Osteoblast (primary cell): ENCODE measurements at places on chromosomes 3 and 15. TPM values are rescaled to one million over a fixed set of nuclear protein-coding genes. Genes with fewer than 3 reads are reported as not detected.

DNA sequence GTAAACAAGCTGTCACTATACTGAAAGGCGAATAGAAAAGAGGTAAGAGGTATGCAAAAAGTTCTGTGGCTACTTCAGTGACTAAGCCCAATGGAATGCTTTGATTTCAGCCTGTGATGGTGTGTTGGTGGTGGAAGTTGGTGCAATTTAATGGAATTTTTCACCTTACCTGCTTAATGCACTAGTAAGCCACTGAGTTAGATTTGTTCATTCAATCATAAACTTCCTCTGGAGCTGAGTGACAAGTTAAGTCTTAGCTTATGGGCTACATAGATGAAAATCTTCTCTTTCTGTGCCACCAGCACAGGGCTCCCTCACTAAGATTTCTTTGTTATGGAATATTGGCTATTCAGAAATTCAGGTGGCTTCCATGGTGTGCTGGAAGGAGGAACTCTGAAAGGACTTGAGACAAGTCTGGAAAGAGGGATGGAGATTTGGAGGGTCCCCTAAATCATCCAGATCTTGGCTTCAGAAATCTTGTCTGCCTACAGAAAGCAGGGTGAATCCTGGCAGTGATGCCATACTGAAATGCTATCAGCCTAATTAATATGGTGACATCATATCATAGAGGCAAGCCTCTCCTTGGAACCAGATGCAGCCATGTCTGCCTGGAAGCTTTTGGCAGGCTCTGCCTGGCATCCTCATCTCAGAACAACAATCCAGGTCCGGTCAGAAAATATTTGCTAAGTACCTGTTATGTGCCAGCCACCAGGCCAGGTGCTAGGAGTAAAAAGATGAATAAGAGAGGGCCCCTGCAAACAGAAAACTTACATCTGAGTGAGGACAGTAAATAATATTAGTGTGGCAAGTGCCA is 8.1 kb upstream of the GAP43 start:
- H3K27ac ChIP-seq, result no peak overlapping the region
- no peak for DNase-seq
- H3K36me3 ChIP-seq, result no peaks in the 10 kb centered on the region
- no peaks in the 10 kb centered on the region for H3K4me1 ChIP-seq

DNA sequence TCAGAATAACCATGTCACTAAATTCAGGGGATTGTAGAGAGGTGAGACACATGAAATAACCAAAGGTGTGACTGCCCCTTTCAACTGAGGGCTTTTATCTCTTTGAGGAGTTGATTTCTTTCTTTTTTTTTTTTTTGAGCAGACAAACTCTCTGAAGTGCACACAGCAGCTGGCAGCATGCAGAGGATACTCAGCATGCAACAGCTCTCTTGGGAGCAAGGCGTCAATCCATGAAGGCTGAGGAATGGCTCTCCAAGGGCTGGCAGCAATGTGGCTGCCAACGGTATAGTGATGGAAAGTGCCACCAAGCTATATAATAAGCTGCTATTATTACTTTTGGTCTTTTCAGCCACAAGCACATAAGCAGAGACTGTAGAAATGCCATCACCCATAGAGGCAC is 226.7 kb upstream of the FEZF2 start:
- no peak overlapping the region for H3K27ac ChIP-seq
- H3K4me3 ChIP-seq, result no peak overlapping the region
- no peak for DNase-seq

- no peak overlapping the region for H3K4me3 ChIP-seq
- no peak for DNase-seq
- no peaks in the 10 kb centered on the region for H3K27me3 ChIP-seq
- H3K36me3 ChIP-seq, result no peaks in the 10 kb centered on the region
Measured at GRCh38 chr3:188339410-188340295, 185.7 kb downstream of the LPP start.

- no peaks in the 10 kb centered on the region for H3K27me3 ChIP-seq
- peak overlapping the region; percentile 32 for H3K27ac ChIP-seq
- H3K4me1 ChIP-seq, result peaks cover 19% of the 10 kb centered on the region
- H3K4me3 ChIP-seq, result no peak overlapping the region
Measured at GRCh38 chr3:43747641-43748040, 56.9 kb downstream of the ABHD5 start.

Gene FETUB
- total RNA-seq, result not detected in 2 replicates

DNA sequence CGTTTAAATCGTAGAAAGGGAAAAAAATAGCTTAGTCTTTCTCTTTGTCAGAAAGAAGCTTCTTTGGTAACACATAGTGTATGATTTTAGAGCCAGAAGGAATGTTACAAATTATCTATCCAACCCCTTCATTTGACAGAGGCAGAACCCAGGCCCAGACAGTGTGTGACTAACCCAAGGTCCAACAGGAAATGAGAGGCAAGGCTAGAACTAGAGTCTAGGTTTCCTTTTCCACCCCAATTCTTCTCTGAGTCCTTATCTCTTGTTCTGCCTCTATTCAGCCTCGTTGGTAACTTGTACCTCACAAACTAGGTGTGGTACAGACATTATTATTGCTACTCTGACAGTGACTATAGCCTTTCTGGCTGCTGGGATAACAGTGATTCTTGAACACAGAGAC is 39.3 kb downstream of the QTRT2 start:
- no peak for DNase-seq
- no peak overlapping the region for H3K4me3 ChIP-seq
- H3K36me3 ChIP-seq, result no peaks in the 10 kb centered on the region
- H3K27me3 ChIP-seq, result no peaks in the 10 kb centered on the region
- H3K4me1 ChIP-seq, result peaks cover 6% of the 10 kb centered on the region

- peak; percentile 67 for DNase-seq
- no peaks in the 10 kb centered on the region for H3K27me3 ChIP-seq
- H3K36me3 ChIP-seq, result no peaks in the 10 kb centered on the region
- peaks cover 27% of the 10 kb centered on the region for H3K4me1 ChIP-seq
- peak overlapping the region; percentile 91 for H3K27ac ChIP-seq
- peak overlapping the region; percentile 35 for H3K4me3 ChIP-seq
Measured at GRCh38 chr3:146308682-146309081, 57.8 kb upstream of the PLSCR4 start.

- no peaks in the 10 kb centered on the region for H3K27me3 ChIP-seq
- no peaks in the 10 kb centered on the region for H3K36me3 ChIP-seq
- peaks cover 3% of the 10 kb centered on the region for H3K4me1 ChIP-seq
- no peak overlapping the region for H3K27ac ChIP-seq
Measured at GRCh38 chr3:115232167-115232566, 85.1 kb upstream of the ZBTB20 start.

DNA sequence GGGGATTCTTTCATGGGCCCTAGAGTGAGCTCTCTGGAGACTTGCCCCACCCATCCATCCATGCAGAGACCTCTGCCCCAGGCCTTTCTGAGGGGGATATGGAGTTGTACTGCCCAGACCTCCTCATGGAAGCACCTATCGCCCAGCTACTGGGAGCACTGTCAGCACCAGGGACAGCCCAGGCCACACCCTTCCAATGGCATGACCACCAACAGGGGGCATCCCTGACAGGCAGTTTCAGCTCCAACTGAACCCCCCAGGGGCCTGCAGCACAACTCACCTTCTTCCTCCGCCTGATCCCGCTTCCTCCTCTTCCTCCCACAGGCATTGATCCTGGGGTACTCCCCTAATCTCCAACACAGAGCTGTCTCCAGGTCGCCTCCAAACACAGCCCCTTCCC is 21.8 kb downstream of the MRPS11 start:
- H3K27me3 ChIP-seq, result no peaks in the 10 kb centered on the region
- no peaks in the 10 kb centered on the region for H3K36me3 ChIP-seq
- H3K27ac ChIP-seq, result no peak overlapping the region
- H3K4me3 ChIP-seq, result no peak overlapping the region
- peaks cover 8% of the 10 kb centered on the region for H3K4me1 ChIP-seq
- DNase-seq, result no peak

Gene EFCC1
- not detected in 2 replicates for total RNA-seq

Gene GPR87
- not detected in 2 replicates for total RNA-seq

DNA sequence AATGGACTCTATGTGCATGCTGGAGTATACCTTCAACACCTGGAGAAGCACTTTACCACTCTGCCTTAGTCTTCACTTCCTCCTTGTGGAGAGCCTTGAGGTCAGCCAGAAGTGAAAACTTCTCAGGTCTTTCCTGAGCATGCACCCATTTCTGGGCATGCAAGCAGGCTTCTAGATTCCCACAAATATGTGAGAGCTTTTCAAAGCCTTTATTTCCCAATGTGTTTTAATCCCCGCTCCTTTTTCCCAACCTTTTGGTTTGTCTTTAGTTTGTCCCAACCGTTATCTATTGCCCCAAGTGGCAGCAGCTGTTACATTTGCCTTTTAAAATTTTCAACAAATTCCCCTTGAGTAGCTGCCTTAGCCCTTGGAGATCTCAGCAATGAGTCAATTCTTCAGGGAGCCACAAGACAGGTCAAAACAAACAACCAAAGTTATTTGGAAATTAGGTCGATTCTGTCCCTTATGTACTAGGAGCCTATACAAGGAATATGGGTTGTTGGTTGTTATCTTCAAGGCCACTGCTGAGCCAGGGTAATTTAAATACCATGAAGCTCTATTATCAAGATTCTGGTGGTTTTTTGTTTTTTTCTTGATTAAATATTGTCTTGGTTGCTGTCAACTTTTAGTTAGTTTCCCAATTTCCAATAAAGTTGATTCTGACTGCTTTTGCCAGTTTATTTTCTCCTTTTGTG is 44.4 kb downstream of the LSM3 start:
- DNase-seq, result no peak
- peaks cover 34% of the 10 kb centered on the region for H3K4me1 ChIP-seq
- no peak overlapping the region for H3K4me3 ChIP-seq
- no peaks in the 10 kb centered on the region for H3K36me3 ChIP-seq

DNA sequence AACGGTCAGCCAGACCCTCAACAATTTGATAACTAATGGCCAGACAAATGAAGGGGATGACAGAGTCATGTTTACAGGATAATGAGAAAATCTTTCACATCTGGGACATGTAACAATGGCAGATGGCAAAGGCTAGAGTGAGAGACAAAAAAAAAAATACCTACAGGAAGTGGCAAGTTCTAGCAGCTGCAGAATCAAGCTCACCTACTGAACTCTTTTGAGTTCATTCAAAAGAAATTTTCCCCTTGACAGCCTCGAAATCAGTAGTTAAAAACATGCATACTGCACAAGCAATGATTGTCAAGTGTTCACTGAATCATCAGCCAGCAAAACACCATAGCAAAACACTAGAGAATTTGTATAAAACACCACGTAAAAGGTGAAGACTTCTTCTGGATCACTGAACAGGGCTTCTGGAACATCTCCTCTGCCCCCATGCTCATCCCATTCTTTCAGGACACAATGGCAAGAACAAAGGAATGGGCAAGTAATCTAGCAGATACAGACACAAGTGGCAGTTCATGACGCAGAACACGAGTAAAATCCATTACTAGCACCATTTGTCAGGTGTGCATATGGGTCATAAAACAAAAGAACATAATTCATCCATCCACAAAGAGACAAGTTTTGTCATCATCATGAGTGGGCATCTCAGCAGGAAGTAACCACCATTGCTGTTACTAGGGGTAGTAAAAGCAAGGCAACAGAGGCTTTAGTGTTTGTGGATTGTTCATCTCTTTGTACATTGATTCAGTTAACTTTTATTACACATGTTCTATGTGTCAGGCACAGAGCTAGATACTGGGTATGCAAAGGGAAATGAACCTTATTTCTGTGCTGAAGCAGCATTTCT is 13.8 kb upstream of the KCNMB2 start:
- no peaks in the 10 kb centered on the region for H3K36me3 ChIP-seq
- no peak overlapping the region for H3K4me3 ChIP-seq
- no peaks in the 10 kb centered on the region for H3K4me1 ChIP-seq

Gene MUC13
- not detected in 2 replicates for total RNA-seq

- no peaks in the 10 kb centered on the region for H3K27me3 ChIP-seq
- no peak for DNase-seq
- no peak overlapping the region for H3K4me3 ChIP-seq
- H3K4me1 ChIP-seq, result peaks cover 32% of the 10 kb centered on the region
- no peaks in the 10 kb centered on the region for H3K36me3 ChIP-seq
Measured at GRCh38 chr3:52021489-52022268, 26.0 kb upstream of the RPL29 start.

Gene SAMD7
- total RNA-seq, result not detected in 2 replicates

GRCh38 chr3:100455841-100456550 is 36.4 kb upstream of the TMEM45A start:
- H3K27ac ChIP-seq, result no peak overlapping the region
- DNase-seq, result no peak
- H3K4me1 ChIP-seq, result no peaks in the 10 kb centered on the region
- H3K27me3 ChIP-seq, result no peaks in the 10 kb centered on the region

DNA sequence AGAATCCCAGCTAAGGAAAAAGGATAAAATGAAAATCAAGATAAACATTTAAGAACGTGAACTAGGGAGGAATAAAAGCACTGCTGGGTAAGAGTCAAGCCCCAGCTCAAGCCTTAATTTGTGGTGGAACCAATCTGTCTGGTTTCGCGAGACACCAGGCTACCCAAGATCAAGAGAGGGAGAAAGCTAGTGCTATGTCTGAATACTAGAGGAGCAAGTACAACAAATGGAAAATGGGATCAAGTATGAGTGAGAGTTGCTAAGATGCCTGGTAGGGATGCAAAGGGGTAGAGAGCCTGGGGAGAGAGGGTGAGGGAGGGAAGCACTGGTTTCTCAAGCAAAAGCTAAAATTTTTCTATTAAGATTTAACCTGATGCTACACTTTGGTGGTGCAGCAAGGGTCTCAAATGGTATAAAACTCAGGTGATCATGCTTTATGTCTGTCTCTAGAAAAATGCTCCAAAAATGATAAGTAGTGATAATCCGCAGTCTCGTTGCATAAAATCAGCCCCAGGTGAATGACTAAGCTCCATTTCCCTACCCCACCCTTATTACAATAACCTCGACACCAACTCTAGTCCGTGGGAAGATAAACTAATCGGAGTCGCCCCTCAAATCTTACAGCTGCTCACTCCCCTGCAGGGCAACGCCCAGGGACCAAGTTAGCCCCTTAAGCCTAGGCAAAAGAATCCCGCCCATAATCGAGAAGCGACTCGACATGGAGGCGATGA is 1.7 kb upstream of the SETD5 start:
- H3K36me3 ChIP-seq, result peaks cover 48% of the 10 kb centered on the region
- no peaks in the 10 kb centered on the region for H3K27me3 ChIP-seq
- H3K4me1 ChIP-seq, result peaks cover 33% of the 10 kb centered on the region
- no peak for DNase-seq
- peak overlapping the region; percentile 95 for H3K27ac ChIP-seq

- H3K36me3 ChIP-seq, result no peaks in the 10 kb centered on the region
- no peaks in the 10 kb centered on the region for H3K27me3 ChIP-seq
- H3K4me1 ChIP-seq, result no peaks in the 10 kb centered on the region
- H3K27ac ChIP-seq, result no peak overlapping the region
Measured at GRCh38 chr3:135260025-135260424, 465.0 kb downstream of the EPHB1 start.

DNA sequence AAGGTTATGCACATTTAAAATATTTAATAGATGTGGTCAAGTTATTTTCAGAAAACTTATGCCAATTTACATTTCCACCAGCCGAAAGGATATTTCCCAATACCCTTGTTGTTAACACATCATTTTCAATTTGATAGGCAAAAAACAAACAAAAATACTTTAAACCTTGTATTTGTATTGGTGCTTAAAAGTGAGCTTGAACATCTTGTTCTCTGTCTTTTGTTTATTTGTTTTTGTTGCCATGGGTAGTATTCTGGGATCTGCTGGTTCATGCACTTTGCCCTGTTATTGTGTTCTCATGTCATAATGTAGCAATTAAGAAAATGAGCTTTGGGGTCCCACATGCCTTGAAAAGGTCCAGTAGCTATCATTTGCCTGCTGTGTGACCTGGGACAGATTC is 191.4 kb downstream of the LRTM1 start:
- H3K27me3 ChIP-seq, result no peaks in the 10 kb centered on the region
- DNase-seq, result no peak
- no peak overlapping the region for H3K4me3 ChIP-seq
- no peaks in the 10 kb centered on the region for H3K4me1 ChIP-seq
- no peaks in the 10 kb centered on the region for H3K36me3 ChIP-seq

Gene VPS39
- 69.1 and 76.6 TPM in 2 replicates for total RNA-seq

Gene STAB1
- 0.59 and 1.1 TPM in 2 replicates for total RNA-seq
